ENCODE measurements at places on chromosomes 5 and 9.

- peak; percentile 46 for DNase-seq
Observed at GRCh38 chr9:98191671-98192502, 550 bp downstream of the CORO2A start.

DNA sequence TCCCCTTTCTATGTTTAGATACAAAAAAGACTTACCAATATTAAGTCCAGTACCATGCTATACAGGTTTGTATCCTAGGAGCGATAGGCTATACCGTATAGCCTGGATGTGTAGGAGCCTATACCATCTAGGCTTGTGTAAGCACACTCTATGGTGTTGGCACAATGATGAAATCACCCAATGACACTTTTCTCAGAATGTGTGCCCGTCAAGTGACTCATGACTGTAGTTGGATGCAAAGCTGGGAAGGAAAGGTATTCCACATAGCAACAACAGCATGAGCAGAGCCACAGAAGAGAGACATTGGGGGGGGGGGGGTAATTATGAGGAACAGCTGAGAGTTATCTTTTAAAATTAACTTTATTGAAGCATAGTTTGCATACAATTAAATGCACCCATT lies 63.2 kb downstream of the TTLL11 start:
- DNase-seq, result no peak

- DNase-seq, result no peak
Observed at GRCh38 chr9:129118799-129119198, 7.6 kb downstream of the PTPA start.

DNA sequence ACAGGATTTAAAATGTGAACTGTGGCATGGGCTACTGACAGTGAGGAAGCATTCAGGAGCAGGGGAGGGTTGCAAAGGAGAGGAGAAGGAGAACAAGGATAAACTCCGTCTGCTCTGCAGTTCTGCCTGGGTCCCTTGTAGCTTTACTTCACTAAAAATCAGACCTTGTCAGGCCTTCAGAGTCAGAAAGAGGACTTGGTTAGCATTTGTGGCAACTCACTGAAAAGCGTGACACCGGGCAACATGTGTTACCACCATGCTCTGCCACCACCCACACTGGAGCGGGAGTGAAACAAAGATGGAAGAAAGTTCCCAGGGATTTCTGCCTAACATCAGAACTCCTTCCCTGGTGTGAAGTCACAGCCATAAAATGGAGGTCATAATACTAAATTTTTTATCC lies 19.3 kb downstream of the FYB1 start:
- no peak for DNase-seq

DNA sequence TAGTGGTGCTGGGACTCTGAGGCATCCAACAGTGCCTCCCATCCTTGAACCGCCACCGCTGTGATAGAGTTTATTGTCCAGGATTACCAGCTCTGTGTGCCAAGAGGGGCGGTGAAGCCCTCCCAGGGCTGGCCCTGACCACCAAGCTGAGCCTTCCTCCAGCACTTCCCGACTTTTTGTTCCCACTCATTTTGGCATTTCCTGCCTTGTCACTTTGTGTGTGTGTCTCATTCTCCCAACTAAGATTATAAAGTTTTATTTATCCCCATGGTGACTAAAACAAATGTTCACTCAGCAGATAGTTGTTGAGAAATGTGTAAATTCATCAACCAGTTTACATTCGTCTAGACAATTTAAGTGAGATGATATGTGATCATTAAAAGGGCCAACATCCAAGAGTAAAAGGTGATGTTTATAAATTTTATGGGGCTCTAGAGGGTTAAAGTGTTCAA lies 2.5 kb downstream of the F2R start:
- no peak for DNase-seq

- no peak for DNase-seq
Observed at GRCh38 chr9:132965478-132965877, 13.0 kb upstream of the GFI1B start.

GRCh38 chr5:108421713-108422112 lies 39.8 kb upstream of the FBXL17 start:
- no peak for DNase-seq

DNA sequence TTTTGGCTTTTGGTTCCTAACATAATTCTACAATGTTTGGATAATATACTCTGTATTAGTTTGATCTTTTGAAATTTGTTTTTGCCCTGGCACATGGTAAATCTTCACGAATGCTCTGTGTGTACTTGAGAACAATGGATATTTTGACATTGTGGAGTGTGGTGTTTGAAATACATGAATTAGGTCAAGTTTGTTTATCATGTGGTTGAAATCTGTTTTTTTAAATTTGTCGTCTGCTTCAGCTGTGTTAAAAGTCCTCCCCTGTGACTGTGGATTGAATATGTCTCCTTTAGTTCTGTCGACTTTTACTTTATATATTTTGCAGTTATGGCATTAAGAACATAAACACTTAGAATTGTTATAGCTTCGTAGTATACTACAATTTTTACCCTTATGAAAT lies 60.3 kb downstream of the DUSP1 start:
- DNase-seq, result no peak

DNA sequence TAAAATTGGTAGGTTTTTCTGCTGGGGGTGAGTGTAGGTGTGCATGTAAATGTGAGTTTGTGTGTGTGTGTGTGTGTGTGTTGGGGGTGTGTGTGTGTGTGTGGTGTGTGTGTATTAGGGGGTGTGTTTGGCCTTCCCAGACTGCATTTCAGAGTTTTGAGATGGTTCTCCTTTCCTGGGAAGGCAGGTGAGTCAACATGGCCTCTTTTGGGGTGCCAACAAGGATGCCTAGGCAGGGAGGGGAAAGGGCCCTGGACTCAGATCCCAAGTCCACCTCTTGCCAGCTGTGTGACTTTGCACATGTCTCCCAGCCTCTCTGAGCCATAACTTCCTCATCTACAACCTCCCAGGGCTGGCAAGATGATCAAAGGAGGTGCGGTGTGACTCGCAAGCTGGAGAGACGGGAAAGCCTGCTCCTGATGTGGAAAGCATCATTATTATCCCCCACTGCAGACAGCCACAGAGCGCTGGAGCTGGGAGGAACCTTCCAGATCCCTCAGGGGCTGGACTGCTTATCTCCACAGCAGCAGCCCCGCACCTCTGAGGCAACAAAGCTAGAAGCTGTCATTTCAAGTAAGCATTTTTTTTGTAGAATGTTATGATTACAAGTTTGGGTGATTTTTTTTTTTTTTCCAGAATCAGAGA lies 63.5 kb upstream of the TBC1D2 start:
- no peak for DNase-seq

- DNase-seq, result no peak
Observed at GRCh38 chr5:81779916-81780266, 29.0 kb upstream of the SSBP2 start.

- no peak for DNase-seq
Observed at GRCh38 chr9:103669296-103669695, 424.8 kb upstream of the SMC2 start.

- DNase-seq, result no peak
Observed at GRCh38 chr5:105453216-105453807, 1890.7 kb upstream of the NUDT12 start.

DNA sequence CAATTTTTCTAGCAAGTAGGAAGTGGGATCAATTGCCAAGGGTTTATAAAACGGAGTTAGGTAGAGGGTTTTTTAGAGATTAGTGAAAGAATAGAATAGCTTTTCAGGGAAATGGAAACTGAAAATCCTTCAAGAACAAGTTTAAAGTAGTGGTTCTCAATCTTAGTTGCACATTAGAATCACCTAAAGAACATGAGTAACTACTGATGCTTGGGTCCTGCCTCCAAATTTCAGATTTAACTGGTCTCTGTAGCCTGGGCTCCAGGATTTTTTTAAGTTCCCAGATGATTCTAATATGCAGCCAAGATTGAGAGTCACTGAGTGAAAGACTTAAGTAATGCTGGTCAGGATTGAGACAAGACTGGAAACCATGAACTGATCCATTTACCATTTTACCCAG lies 20.5 kb downstream of the ELOVL7 start:
- DNase-seq, result no peak

DNA sequence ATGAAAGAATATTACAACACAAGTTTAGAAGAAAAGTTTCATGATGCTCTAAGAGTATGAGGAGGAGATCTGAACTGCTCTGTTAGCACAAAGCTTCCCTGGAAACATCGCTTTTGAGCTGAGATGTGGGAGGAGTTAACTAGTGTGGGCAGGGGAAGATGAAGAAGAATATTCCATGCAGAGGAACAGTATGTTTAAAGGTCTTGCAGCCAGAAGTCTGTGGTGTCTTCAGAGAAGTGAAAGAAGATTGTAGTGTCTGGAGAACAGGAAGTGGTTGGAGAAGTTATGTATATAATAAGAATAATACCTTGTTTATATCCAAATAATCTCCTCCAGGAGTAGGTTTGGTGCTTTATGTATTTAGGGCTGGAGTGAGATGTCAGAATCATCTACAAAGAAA lies 406.7 kb downstream of the MAN2A1 start:
- no peak for DNase-seq

DNA sequence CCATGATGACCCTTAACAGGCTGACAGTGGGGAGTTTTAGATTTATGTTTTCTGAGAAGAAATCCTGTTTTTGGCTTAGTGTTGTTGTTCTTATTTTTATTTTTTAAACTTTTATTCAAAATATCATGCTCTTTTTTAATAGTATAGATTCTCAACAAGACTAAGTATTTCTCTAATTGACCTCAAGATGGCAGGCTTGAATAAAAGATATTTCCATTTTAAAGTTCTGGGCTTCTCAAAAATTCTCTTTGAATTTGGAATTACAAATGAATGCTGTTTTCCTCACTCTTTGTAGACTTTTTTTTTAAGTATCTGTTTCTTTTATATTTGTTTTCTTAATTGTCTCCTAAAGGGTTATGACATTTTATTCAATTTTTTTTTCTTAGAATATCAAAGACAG lies 50.0 kb upstream of the SH3GL2 start:
- DNase-seq, result no peak

DNA sequence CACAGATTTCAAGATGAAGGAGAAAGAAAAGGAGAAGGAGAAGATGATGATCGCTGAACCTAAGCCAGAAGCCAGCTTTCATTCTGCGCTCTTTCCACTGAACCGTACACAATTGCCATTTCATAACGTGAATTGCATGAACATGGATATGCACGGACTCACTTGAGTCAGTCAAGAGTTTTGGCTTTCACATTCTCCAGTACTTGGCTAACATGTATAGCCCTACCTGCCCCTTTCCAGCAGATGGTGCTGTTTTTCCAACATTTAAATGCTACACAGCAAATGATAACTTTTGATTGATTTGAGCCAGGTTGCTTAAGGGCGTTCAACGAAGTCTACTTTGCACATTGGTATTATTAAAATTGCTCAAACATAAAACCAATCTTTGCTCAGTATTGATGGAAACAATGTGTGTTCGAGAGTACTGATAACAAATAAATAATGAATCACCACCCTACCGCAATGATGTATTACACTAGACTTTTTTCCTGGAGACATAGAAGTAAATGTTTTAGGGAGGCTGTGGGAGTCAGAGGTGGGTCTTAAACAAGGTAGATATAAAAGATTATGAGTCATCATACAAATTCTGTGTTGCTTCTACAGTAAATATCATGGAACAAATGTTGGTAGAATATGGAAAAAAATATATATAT lies 196.4 kb downstream of the TRPM3 start:
- DNase-seq, result peak; percentile 16

DNA sequence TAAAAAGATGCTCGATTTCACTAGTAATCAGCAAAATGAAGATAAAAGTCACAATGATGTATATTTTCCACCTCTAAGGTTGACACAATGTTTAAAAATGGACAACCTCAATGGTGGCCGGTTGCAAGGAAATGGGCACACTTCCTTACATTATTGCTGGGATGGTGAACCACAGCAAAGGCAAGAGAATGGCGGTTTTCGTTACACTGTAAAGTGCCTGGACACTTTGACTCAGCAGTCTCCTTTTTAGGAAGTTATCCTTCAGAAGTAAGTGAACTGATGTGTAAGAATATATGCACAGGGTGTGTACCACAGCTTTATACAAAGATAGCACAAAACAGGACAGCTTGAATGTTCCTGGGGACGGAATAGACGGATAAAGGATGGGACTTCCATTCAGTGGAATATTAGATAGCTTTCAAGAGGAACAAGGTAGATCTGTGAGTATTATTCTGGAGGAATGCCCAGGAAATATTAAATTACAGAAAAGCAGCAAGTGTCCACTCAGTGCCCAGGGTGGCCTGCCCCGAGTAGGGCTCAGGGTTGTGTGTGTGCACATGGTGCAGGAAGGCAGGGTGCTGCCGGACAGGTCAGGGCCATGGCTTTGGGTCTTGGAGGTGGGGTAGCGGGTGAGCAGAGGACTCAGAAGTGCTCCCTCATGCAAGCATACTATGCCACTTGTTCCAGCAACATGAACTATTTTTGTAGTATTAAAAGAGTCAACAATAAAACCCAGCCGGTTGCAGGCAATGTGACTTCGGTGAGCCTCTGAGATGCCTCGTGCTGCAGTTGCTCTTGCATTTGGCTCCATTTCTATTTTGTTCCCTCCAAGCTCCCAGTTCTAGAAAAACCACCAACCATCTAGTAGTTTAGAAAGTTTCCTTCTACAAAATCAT lies 24.5 kb downstream of the GADD45G start:
- DNase-seq, result no peak

GRCh38 chr9:109792951-109793546 lies 13.1 kb downstream of the PALM2AKAP2 start:
- no peak for DNase-seq

DNA sequence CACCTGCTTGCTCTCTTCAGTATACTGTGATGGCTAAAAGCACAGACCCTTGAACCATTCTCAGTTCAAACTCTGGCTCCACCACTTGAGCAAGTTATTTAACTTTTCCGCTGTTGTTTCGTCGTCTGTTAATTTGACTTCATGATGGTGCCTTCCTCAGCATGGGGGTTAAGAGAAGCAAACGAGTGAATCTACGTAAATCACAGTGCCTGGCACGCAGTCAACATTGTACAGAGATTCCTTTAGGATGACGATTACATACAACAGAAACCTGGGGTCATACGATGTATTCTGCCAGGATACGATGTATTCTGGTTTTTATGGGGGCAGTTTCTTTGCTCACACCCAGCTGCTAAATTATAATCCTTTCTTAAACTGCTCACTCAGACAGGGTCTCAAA lies 515.6 kb downstream of the CCDC171 start:
- DNase-seq, result no peak

GRCh38 chr9:125126019-125126746 lies 17.1 kb downstream of the SCAI start:
- peak; percentile 85 for DNase-seq

DNA sequence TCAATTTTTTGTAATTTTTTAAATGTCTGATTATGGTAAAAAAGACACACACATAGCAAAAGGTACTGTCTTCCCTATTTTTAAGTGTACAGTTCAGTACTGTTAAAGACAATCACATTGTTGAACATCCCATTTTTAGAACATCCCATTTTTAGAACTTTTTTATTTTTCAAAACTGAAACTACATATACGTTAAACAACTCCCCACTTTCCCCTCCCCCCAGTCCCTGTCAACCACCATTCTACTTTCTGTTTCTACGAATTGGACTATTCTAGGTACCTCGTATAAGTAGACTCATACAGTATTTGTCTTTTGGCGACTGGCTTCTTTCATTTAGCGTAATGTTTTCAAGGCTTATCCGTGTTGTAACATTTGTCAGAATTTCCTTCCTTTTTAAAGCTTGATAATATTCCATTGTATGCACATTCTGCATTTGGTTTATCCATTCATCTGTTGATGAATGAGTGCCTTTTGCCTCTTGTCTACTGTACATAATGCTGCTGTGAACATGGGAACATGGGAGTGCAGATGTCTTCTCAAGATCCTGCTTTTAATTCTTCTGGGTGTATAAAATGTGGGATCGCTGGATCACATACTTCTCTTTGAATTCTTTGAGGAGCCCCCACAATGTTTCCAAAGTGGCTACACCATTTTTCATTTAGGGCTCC lies 154.0 kb downstream of the PIK3R1 start:
- peak; percentile 66 for DNase-seq

- DNase-seq, result no peak
Observed at GRCh38 chr9:26904070-26904469, 11.5 kb upstream of the CAAP1 start.
